Activated naive CD4-positive, alpha-beta T cell treated with anti-CD3 and anti-CD28 coated beads for 36 hours (primary cell): ENCODE measurements at places on chromosomes 16 and 17. TPM values are rescaled to one million over a fixed set of nuclear protein-coding genes. Genes with fewer than 3 reads are reported as not detected.

DNA sequence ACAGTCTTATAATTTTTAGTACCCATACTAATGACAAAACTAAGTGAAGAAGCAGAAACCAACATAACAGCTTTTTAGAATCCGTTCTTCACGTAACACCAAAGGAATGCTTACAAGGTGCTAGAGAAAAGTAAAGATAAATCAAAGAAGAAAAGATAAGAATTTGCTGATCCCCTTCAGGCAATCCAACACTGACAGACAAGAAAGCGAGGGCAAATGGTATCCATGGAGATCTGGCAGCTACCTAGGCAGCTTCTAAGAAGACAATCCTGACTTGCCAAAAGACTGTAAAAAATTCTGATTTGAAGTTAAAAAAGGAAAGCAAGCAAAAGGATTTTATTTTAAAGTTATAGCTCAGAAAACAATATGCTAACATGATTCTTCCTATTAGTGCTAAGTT lies 14.6 kb downstream of the BBS2 start:
- peaks cover 25% of the 10 kb centered on the region for H3K36me3 ChIP-seq
- H3K27me3 ChIP-seq: no peaks in the 10 kb centered on the region
- no peak overlapping the region for H3K4me3 ChIP-seq
- H3K27ac ChIP-seq: no peak overlapping the region
- peaks cover 3% of the 10 kb centered on the region for H3K4me1 ChIP-seq

GRCh38 chr16:67013823-67014633 lies 14.9 kb upstream of the CBFB start:
- peak overlapping the region; percentile 75 for H3K4me3 ChIP-seq
- H3K27ac ChIP-seq: peak overlapping the region; percentile 18
- DNase-seq: peak; percentile 76

GRCh38 chr16:87556941-87557459 lies 45.3 kb upstream of the JPH3 start:
- H3K36me3 ChIP-seq: no peaks in the 10 kb centered on the region
- no peak overlapping the region for H3K4me3 ChIP-seq
- H3K4me1 ChIP-seq: no peaks in the 10 kb centered on the region

DNA sequence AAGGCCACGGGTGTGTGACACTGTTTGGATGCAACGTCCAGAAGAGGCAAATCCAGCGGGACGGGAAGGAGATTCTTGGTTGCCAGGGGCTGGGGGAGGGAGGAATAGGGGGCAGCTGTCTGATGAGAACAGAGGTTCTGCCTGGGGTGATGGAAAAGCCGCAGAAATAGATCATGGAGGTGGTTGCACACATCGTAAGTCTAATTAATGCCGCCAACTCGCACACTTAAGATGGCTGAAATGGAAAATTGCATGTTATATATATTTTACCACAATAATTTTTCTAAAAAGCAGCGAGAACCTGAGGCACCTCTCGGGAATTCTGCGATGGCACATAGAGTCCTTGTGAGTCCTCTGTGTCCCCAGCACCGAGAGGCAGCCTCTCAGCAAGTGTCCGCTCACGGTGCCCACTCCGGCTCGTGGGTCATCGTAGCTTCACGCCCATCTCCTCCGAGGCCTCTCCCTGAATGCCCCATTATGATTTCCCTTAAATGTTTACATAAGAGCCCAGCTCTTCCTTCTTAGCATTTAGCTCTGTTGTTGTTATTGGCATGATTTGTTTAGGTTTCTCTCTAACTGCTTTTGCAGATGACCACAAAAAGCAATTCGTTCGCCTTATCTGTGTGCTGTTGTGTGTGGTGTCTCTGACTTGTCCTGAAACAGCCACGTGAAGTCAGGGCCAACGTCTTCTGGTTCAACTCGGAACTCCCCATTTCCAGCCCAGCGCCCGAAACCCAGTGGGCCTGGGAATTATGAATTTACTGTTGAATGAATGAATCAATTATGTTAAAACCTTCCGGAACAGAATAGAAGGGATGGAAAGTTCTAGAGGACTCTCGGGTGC lies 7.7 kb downstream of the WFDC1 start:
- peaks cover 2% of the 10 kb centered on the region for H3K27me3 ChIP-seq
- H3K4me1 ChIP-seq: no peaks in the 10 kb centered on the region
- DNase-seq: no peak
- no peaks in the 10 kb centered on the region for H3K36me3 ChIP-seq
- no peak overlapping the region for H3K27ac ChIP-seq

GRCh38 chr17:7141824-7142223 lies 27.2 kb upstream of the ASGR2 start:
- no peaks in the 10 kb centered on the region for H3K36me3 ChIP-seq
- H3K4me1 ChIP-seq: no peaks in the 10 kb centered on the region
- no peak overlapping the region for H3K4me3 ChIP-seq
- no peak for DNase-seq

DNA sequence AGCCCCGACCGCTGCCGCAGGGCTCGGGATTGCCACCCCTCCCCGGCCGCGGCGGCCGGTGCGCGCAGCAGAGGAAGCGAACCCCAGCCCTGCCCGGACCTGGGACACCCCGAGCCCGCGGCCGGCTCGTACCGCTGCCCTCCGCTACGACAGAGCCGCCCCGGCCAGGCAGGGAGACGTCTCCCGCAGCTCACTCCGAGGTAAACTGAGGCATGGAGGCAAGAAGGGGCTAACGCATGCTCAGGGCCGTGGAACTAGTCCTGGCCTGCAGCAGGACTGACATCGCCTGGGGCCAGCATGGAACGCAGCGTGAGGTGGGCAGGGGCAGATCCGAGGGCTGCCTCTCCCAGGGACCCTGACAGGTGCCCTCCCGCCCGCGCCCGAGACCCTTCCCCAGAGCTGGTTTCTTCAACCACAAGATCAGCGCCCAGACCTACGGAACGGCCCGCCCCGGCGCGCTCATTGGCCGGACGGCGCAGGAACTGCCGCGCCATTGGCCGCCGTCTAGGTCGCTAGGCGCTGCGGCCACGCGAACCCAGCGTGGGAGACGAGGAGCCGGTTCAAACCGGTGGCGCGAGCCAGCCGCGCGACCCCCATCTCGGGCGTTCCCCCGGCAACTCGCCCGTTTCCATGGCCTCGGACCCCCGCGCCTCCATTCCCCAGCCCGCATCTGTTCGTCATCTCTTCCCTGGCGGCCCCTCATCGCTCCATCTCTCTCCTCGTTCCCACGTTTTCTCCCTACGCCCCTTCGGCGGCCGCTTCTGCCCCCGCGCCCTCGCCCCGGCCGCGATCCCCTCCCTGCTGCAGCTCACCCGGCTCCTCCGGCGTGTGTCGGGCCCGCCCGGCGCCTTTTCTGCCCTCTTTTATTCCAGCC lies at the start of gene SLC43A2:
Gene SLC43A2, minus strand, starts transcription at position 853 of the 874 bp plus-strand sequence. CDS start 960 bp downstream, outside the sequence.
- H3K27ac ChIP-seq: no peak within 1 kb of the TSS
- H3K4me1 ChIP-seq: peaks cover 18% of the 10 kb centered on the region
- peaks cover 15% of the 10 kb centered on the region for H3K27me3 ChIP-seq
- H3K36me3 ChIP-seq: no peaks in the 10 kb centered on the region
- DNase-seq: peak; percentile 67

DNA sequence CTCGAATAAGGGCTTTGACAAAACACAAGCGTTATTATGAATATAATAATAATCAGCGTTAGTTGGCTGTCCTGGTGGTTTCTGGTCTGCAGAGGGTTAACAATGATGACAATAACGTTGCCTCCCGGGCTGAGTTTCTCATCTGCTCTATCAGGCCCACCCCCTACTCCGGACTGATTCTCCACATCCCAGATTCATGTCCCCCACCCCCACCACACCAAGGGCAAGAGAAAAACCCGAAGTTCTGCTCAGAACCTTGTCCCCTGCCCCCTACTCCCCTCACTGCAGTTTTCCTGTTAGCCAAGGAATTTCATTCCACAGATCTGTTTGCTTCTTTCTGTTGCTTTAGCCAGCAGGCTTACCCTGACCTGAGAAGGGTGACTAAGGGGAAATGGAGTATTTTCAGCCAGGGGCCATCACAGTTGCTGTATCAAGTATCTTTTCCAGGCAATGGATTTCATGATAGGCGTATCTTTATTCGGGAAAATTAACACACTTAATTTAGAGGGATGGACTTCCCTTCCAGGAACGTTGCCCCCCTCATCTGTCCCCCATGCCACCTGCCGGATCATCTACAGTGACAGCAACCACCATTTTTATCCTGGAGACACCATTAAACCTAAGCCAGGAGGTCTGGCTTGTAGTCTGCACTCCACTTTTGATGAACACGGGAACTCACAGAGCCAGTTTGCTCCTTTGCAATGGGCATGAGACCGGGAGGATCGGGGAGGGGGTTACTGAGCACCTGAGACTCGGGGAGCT lies 23.7 kb downstream of the ALOX15 start:
- DNase-seq: no peak
- no peaks in the 10 kb centered on the region for H3K4me1 ChIP-seq
- no peak overlapping the region for H3K4me3 ChIP-seq

- H3K4me1 ChIP-seq: peaks cover 8% of the 10 kb centered on the region
- H3K36me3 ChIP-seq: no peaks in the 10 kb centered on the region
Measured at GRCh38 chr17:1909985-1910384, 80.2 kb downstream of the RPA1 start.

DNA sequence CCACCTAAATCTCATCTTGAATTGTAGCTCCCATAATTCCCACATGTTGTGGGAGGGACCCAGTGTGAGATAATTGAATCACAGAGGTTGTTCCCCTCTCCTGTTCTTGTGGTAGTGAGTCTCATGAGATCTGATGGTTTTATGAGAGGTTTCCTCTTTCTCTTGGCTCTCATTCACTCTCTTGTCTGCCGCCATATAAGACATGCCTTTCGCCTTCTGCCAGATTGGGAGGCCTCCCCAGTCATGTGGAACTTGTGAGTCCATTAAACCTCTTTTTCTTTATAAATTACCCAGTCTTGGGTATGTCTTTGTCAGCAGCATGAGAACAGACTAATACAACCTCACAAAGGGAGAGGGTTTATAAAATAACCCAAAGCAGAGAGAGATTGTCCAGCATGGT lies 367.4 kb downstream of the SNX29 start:
- no peak overlapping the region for H3K4me3 ChIP-seq
- no peaks in the 10 kb centered on the region for H3K4me1 ChIP-seq
- H3K27ac ChIP-seq: no peak overlapping the region
- H3K27me3 ChIP-seq: no peaks in the 10 kb centered on the region
- peaks cover 3% of the 10 kb centered on the region for H3K36me3 ChIP-seq

GRCh38 chr16:25751230-25751835 lies 59.6 kb downstream of the HS3ST4 start:
- no peaks in the 10 kb centered on the region for H3K4me1 ChIP-seq
- no peak overlapping the region for H3K4me3 ChIP-seq
- no peak overlapping the region for H3K27ac ChIP-seq
- H3K27me3 ChIP-seq: peaks cover 4% of the 10 kb centered on the region
- no peaks in the 10 kb centered on the region for H3K36me3 ChIP-seq

- H3K4me3 ChIP-seq: peak overlapping the region; percentile 88
- peak overlapping the region; percentile 89 for H3K27ac ChIP-seq
- H3K27me3 ChIP-seq: no peaks in the 10 kb centered on the region
- peak; percentile 93 for DNase-seq
- peaks cover 29% of the 10 kb centered on the region for H3K36me3 ChIP-seq
Measured at GRCh38 chr17:48908853-48909394, 717 bp downstream of the UBE2Z start.

DNA sequence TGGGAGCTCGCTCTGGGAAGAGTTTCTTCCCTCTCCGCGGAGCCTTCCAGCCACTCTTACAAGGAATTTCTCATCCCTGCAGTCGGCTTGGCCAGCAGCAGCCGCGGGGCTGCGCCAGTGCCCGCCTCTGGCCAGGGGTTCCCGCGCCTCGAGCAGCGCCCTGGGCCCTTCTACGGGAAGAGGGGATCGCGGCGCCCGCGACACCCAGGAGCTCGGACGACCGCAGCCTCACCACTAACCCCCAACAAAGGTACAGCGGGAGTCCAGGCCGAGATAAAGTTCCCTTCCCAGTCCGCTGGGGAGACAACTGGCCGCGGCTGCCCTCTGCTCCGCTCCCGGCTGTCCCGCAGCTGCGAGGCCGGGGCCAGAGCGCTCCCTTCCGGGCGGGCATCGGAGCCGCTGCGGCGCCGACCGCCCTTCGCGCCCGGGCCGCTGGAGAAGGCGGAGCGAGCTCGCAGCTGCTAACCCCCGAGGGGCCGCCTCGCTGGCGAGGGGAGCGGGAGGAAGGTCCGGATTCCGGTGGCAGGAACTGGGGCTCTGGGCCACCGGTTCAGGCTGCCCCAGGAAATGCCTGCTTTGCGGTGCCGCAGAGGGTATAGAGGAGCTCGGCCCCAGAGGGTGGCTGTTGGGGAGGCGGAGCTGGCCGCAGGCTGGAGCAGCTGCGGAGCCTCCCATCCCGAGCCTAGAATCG lies 3.6 kb upstream of the HS3ST3B1 start:
- peak; percentile 51 for DNase-seq
- H3K36me3 ChIP-seq: peaks cover 2% of the 10 kb centered on the region
- peaks cover 13% of the 10 kb centered on the region for H3K4me1 ChIP-seq
- H3K27ac ChIP-seq: no peak overlapping the region
- peaks cover 59% of the 10 kb centered on the region for H3K27me3 ChIP-seq
- H3K4me3 ChIP-seq: peak overlapping the region; percentile 69

GRCh38 chr17:30292286-30292858 lies 628 bp upstream of the BLMH start:
- H3K4me3 ChIP-seq: no peak overlapping the region
- H3K4me1 ChIP-seq: peaks cover 14% of the 10 kb centered on the region
- peaks cover 8% of the 10 kb centered on the region for H3K36me3 ChIP-seq
- H3K27me3 ChIP-seq: no peaks in the 10 kb centered on the region
- peak; percentile 22 for DNase-seq

DNA sequence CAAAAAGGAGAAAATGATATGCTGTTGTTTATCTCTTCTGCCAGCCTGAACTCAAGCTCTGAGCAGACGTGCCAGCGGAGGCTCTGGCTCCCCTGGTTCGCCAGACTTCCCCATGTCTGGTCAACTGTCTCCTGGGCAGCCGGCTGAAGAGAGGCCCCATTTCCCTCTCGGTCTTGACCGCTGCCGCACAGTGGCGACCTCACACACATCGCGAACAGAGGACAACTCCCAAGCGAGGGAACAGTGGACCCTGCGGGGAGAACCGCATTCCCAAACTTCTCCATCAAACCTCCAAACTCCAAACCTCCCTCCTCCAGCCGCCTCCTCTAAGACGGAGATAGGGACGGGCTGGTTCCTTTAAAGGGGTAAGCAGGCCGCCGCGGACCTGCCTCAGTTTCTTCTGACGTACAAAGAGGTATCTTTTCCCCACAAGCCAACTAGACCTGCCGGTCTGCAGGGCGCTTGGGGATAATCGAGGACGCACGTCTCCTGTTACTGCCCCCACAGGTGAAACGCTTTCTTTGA lies 24.9 kb upstream of the RFFL start:
- peak overlapping the region; percentile 86 for H3K4me3 ChIP-seq
- no peaks in the 10 kb centered on the region for H3K36me3 ChIP-seq
- DNase-seq: no peak
- peak overlapping the region; percentile 92 for H3K27ac ChIP-seq

- no peaks in the 10 kb centered on the region for H3K36me3 ChIP-seq
- no peak overlapping the region for H3K4me3 ChIP-seq
- no peak overlapping the region for H3K27ac ChIP-seq
- H3K4me1 ChIP-seq: no peaks in the 10 kb centered on the region
- peaks cover 3% of the 10 kb centered on the region for H3K27me3 ChIP-seq
Measured at GRCh38 chr17:28001149-28001548, 41.3 kb upstream of the NLK start.

GRCh38 chr17:27066315-27066714 lies 227.6 kb upstream of the WSB1 start:
- no peak overlapping the region for H3K4me3 ChIP-seq
- no peaks in the 10 kb centered on the region for H3K4me1 ChIP-seq
- DNase-seq: no peak
- H3K27ac ChIP-seq: no peak overlapping the region
- H3K36me3 ChIP-seq: no peaks in the 10 kb centered on the region
- peaks cover 9% of the 10 kb centered on the region for H3K27me3 ChIP-seq

The PPP1R27 gene
- not detected for total RNA-seq

The PPY gene
- not detected for total RNA-seq

The ATP2C2 gene
- total RNA-seq: not detected

The NLRC3 gene
- 14.4 TPM for total RNA-seq

The GGT6 gene
- not detected for total RNA-seq

The HSD17B1 gene
- total RNA-seq: 0.67 TPM
